ENCODE measurements at places on chromosomes 3 and 15.

- DNase-seq = no peak
These were observed 43.3 kb downstream of the TLNRD1 start for GRCh38 chr15:81043935-81044575.

GRCh38 chr3:182465301-182466185 lies 327.8 kb upstream of the ATP11B start:
- DNase-seq = no peak

DNA sequence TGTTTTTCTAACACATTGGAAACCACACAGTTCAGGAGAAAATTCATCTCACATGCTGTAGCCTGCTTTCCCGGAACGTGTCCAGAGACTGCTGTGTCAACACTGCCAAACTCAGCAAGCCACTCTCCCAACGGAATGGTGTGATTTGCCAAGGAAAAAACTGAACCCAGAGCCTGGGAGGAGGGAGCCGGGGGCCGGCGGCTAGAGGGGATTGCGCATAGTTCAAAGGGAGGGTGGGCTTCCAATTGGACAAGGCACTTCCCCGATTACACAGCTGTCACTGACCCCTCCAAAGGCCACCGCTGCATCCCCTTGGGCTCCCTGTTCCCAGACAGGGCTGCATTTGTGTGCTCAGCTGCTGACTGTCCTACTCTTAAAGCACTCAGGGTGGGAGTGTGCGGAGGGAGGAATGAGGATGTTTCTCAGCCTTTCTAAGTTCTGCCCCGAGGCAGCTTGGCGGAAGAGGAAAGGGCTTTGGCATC lies 256.2 kb downstream of the ZNF621 start:
- no peak for DNase-seq

DNA sequence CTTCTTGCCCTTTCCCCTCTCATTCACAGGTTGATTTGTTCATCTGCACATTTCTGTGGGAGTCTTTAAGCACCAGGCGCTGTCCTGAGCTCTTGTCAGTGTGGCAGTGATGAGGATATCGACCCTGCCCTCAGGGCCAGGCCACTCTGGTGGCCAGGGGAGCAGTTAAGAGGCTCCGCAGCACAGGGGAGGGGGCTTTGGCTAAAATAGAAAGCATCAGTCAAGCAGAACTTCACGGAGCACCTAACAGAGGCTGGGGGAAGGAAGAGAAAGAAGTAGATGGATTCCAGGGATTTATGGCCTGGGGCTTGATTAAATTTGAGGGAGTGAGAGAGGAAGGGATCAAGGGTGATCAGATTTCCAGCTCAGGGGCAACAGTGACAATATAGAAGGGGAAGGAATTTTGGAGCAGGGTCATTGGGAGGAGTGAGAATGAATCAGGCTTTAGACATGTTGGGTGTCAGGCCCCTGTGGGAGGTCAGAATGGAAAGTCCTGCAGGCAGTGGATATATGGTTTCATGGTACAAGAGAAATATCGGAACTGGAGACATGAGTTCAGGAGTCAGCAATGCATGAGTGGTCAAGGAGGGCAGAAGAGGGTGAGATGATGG lies 73.0 kb upstream of the GLCE start:
- DNase-seq = no peak

GRCh38 chr3:78641703-78642102 lies 1126.1 kb downstream of the ROBO1 start:
- no peak for DNase-seq

DNA sequence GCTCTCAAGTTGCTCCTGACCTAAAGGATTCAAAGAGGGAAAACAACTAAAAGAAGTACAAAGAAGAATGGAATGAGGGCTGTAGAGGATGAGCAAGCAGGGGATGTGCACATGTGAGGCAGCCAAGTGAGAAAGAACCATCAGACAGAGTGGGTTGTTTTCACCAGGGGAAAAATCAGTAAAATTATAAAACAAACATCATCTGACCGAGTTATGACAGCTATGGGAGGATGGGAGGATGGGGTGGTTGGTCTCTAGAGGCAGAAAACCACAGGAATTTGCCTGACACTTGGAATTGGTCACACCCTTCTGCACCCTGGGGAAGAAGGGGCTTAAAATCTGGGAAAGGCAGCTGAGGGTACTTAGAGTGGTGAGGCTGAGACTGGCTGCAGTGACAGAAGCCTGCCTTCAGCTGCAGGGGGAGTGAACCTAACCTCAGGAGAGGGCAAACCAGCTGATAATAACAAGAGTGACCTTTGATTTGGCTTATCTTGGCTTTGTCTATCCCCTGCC lies 10.1 kb downstream of the ARHGAP31 start:
- no peak for DNase-seq

DNA sequence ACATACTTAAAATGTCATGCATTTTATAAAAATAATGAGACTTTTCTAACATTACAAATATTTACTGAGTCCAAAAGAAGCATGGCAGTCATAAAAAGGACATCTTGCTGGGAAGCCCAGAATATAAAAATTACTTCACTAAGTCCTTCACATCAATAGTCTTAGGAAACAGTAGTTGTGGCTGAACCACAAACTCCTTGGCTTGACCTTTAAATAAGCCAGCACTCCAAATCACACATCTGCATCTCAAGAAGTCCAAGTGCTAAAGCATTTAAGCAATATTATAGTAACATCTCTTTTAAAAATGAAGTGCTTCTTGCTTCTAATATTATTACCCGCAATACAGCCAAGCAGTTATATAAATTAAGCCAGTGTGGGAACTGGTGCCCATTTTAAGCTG lies 8.8 kb downstream of the CCNL1 start:
- DNase-seq = no peak

- no peak for DNase-seq
These were observed 198.2 kb upstream of the UBE2E2 start for GRCh38 chr3:23004971-23005370.

DNA sequence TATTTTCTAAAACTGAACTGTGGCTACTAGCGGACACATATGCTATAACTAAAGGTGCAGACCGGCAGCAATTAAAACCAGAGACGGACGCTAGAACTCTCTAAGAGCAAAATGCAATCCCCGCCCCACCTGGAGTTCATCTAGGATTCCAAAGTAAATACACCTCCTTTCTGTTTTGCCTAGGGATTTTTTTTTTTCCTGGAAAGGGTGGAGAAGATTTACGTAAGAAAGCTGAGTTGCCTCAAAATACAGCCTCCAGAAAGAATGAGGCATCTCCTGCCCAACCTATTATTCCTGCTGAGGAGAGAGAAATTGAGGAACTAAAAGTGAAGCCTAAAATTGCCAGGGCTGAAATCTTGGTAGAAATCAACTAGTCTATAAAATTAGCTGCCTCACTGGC lies 150.2 kb downstream of the TP63 start:
- no peak for DNase-seq

GRCh38 chr3:37806505-37807200 lies 55.0 kb upstream of the CTDSPL start:
- no peak for DNase-seq

DNA sequence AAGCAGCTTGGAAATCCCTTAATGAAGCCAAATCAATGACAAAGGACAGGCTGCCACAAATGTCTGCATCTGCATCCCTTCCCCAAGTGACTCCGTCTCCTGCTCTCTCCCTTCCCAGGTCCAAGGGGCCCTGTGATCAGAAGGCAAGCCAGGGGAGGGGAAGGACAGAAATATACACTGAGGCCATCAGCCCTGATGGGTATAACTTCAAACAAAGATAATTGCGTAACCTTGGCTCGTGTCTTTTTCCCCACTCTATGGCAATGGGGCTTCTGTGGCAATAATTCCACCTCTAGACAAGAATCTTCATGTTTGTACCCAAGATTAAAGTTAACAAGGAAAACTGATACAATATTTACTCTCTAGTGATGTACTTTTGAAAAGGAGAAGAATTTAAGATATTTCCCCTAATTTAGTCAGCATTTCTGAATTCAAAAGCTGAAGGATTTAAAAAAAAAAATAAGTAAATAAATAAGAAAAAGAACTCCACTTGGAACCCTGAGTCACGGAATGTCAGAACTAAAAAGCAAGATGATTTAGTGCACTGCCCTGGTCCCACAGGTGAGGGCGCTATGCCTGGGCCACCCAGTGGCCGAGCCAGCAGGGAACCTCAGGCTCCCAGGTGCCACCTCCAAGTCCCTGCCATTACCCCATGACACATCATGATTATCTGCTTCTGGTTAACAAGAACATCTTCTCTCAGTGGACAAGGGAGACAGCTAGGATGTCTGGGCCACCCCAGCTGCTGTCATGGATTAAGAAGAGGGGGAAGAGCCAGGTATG lies 154.5 kb downstream of the STT3B start:
- DNase-seq = no peak

DNA sequence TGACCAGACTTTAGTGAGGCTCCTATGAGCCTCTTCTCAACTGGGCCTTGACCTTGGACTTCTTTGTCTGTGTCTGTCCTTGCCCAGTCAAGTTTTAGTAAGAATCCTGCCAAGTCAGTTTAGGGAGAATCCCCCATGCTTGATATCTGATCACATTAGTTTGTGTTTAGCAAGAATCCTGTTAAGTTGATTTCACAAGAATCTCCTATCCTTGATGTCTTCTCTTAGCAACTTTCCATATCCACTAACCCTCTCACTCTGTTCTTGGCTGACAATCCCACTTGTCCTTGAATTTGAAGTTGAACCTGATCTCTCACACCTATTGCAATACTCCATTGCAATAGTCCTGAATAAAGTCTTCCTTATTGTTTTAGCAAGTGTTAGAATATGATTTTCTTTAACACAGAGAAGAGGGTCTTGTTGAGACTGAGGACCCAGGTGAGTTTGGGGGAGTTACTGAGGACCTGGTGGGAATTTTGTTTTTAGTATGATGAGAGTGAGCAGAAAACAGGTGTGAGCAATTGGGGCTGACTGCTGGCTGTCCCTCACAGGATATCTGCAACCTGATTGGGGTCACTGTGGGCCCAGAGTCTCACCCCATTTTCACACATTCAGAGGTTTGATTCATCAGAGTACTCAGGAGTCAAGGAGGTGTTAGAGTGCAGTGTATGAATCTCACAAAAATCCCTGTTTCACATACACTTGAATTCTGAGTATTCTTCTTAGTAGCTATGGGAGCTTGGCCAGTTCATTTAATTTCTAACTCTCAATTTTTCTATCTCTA lies 39.9 kb upstream of the TNFAIP8L3 start:
- no peak for DNase-seq

DNA sequence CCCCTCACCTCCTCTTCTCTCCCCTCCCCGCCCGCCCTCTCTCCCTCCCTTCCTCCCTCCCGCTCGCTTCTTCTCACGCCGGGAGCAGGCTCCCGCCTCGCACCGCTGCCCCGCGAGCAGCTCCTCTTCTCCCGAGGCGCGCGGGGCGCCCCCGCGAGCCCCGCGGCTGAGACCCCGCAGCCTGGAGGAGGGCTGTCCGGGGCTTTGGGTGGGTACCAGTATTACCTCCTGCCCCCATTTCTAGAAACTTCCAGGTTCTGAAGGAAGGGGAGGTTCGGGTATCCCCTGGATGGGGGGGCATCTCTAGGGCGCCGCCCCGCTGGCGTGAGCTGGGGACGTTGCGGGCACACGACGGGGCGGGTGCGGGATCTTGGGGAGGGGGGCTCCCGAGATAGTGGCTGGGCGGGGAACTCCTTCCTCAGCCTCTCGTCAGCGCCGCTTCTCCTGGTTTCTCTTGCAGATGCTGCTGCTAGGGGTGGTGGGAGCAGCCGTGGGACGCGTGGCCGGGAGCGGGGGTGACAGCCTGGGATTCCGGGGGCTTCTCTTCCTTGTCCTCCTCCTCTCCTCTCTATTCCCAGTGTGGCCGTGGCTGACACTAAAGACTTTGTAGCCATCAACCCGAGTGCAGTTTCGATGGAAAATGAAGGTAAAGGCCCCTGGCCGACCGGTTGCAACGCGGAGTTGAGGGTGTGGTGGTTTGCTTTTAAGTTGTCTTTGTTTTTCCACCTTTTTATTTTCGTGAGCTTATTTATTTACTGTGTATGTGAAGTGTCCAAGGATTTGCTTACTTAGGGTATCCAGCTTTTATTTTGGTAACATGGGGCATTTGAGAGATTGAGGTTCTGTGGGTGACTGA lies 474 bp downstream of the ATP2C1 start:
- no peak for DNase-seq

GRCh38 chr3:112531358-112531781 lies 30.4 kb downstream of the ATG3 start:
- no peak for DNase-seq

GRCh38 chr3:66996696-66997095 lies 1.4 kb upstream of the KBTBD8 start:
- no peak for DNase-seq

DNA sequence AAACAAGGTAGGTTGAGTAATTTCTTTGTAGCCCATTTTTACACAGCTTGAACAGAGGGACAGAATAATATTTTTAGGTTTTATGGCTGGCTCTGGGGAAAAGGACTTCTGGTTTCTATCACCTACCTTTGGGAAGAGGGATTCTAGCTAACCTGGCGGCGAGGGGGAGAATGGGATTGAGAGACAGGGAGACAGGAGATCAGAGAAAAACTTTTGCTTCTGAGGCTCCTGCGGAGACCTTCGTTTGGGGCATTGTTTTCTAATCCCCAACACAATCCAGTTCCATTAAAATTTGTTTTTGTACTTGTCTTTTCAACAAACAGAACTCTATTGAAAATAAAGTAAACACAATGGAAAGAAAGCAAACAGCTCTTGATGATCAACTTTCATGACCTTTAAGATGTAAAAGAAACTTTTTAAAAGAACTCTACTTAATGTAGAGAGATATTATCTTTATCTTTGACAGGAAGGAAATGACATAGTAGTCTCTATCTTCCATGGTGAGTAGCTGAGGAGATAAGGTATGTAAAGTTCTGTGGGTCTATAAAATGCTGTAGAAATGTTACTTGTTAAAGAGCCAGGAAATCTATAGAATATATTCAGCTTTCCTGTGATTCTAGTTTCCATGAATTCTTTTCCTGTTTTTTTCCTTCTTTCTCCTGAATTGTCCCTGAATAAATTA lies 37.0 kb upstream of the P2RY1 start:
- no peak for DNase-seq

GRCh38 chr15:73841756-73842725 lies 31.3 kb upstream of the TBC1D21 start:
- no peak for DNase-seq
